Temporal lobe (tissue), 4 donors: ENCODE measurements at places on chromosomes 11 and 22. TPM values are rescaled to one million over a fixed set of nuclear protein-coding genes. Genes with fewer than 3 reads are reported as not detected.

NDUFC2 gene
- total RNA-seq: 59.7 TPM

FIBP gene
- 109 TPM for total RNA-seq

SLC17A6 gene
- 6.1 TPM for total RNA-seq

DNAJB13 gene
- total RNA-seq: 0.25 TPM

APOL1 gene
- total RNA-seq: 0.74 TPM

MS4A14 gene
- not detected for total RNA-seq

OR8D2 gene
- total RNA-seq: not detected

MUC5AC gene
- 0.25 TPM for total RNA-seq

DDIAS gene
- total RNA-seq: 2.5 TPM

SORL1 gene
- 40.6 TPM for total RNA-seq
